ENCODE measurements at places on chromosomes 3 and 15.
A peak's percentile ranks its signal among the peaks of the same experiment; 100 is the strongest.

GRCh38 chr15:68819495-68820294, 1.0 kb downstream of the ANP32A start:
- DNase-seq, result peak; percentile 75

DNA sequence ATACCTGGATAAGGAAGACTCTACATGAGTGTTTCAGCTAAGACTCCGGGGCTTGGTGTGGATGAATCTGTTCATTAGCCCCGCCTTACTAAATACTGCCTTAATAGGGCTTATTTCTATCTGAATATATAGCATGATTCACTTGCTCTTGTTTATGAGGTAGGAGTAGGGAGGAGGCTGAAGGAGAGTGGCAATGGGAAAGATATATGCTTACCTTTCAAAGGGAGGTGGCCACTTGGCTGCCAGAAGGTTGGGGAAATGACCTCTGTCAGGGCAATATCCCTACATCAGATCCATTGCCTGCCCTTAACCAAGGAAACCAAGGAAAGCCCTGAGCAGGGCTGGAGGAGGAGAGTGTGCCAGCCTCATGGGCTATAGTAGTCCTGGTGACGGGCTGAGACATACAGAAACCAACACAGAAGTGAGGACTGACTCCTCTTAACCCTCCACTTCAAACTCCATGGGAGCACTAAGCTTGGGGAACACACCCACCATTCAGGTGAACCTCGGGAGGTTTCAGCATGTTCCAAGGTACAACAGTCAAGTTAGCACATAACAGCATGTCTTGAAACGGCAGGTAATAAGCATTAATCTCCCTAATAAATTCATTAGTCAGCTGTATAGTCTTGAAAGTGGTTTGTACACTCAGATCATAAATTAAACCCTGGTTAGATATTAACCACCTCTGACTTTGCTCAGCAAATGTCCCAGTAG, 80.1 kb downstream of the EOMES start:
- DNase-seq, result no peak

GRCh38 chr3:123067689-123068600, 1.1 kb downstream of the PDIA5 start:
- DNase-seq, result peak; percentile 82

- DNase-seq, result no peak
Measured at GRCh38 chr3:41700155-41700554, 261.7 kb downstream of the ULK4 start.

DNA sequence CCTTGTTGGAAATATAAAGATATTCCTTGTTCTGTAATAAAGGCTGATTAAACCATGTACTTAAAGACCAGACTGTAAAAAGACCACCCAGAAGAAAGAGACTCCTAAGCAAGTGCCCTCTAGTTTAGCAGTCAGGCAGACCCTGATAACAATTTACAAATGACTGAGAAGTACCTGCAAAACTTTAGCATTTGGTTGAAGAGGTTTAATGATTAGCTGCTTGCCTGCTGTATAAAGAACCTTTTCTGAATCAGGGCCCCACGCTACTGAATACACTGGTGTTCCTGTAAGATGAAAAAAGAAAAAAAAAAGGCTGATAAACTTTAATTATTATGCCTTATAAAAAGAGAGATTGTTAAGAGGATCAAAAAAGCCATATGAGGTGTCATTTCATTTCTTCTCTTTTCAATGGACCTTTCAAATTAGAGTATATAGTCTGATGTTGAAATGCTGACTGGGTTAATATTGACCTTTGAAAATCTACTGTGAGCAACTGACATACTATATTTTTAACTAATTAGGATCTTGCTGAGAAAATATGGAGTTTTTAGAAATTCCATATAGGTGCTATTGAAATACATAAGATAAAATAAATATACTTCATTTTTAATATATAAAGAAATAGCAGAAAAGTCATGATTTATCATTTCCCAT, 33.0 kb downstream of the IFT80 start:
- DNase-seq, result no peak

- DNase-seq, result no peak
Measured at GRCh38 chr3:28252001-28252431, 10.6 kb downstream of the CMC1 start.

GRCh38 chr15:51470512-51470911, 129.1 kb downstream of the GLDN start:
- DNase-seq, result no peak

- DNase-seq, result no peak
Measured at GRCh38 chr15:63363292-63363691, 18.4 kb downstream of the CA12 start.

DNA sequence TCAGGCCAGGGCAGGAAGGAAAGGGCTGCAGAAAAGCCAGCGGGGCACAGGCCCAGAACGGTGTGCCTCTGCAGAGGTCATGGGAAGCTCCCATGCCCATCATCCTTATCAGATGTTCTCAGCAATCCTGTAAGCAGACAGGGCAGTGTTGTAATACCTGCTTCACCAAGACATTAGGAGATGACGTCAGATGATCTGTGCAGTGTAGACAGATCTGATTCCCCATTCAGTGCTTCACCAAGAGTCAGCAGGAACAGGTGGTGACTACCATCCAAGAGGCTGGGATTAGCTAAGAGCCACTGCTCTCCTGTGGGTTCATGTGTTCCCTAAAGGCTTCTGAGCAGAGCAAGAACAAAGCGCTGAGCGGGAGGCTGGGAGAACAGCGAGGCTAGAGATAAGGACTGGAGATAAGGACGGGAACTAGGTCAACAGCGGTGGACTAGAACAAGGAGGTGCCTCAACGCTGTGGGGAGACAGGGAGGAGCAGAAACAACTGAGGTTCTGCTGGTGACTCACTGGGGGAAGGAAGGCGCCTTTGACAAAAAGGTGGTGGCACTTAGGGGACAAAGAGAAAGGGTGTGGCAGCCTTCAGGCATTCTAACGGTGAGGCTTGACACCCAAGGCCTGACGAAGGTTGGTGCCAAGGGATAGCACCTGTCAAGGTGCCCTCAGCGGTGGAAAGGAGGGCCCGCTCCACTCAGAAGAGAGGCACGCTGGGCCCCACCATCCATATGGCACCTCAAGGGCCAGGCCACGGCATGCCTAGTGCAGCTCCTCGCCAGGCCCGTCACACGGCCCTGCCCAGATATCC, 28.4 kb downstream of the CCDC12 start:
- no peak for DNase-seq
